ENCODE measurements at places on chromosomes 1 and 21.
A peak's percentile ranks its signal among the peaks of the same experiment; 100 is the strongest.

DNA sequence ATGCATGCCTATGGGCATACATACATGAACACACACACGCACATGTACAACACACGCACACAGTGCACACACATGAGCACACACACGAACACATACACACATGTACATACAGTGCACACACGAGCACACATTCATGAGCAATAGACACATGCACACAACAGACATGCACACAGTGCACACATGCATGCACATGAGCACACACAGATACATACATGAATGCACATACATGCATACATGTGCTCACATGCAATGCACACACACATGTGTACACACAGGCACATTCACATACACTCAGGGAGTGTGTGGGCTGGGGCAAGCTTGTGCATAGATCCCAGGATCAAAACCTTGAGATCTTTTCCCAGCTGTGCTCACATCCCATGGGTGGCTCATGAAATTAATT, 18.9 kb downstream of the CRYAA start:
- no peak for DNase-seq

GRCh38 chr1:89905395-89906058, 84.7 kb downstream of the LRRC8D start:
- DNase-seq = no peak

- no peak for DNase-seq
Measured at GRCh38 chr1:103218369-103218768, 110.0 kb upstream of the COL11A1 start.

DNA sequence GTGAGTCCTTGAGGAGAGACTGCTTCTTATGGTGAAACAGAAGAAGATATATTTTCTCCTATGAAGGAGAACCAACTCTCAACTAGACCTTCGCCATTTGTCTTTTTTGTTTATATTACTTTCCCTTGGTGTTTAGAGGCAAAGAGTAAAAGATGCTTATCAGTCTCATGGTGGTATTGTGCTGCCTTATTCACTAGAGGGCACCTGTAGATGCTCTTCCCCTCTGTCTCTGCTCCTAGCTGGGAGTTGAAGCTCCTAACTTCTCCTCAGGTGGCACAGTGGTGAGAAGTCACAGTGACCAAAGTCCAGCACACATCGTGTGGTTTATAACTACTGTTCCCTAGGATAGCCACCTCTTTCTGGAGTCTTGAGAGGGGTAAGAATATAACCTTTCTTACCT, 1359.6 kb downstream of the PLA2G4A start:
- no peak for DNase-seq

- DNase-seq = no peak
Measured at GRCh38 chr21:18524097-18524880, 120.7 kb upstream of the TMPRSS15 start.

DNA sequence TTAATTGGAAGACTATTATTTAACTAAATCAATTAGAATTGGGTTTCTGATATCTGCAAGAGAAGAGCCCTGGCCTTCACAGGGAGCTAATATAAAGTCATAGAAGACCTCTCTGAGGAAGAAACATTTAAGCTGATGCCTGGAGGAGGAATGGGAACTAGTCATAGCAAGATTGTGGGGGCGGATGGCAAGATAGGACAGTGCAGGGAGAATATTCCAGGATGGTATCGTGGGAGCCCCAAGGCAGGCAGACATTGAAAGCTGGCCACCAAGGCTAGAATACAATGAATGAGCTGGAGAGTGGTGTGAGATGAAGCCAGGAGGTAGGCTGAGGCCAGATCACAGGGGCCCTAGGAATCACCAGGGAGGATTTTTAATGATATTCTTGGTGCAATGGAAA, 20.8 kb upstream of the MYSM1 start:
- DNase-seq = no peak

- DNase-seq = no peak
Measured at GRCh38 chr1:2226525-2227345, 1.4 kb upstream of the SKI start.

DNA sequence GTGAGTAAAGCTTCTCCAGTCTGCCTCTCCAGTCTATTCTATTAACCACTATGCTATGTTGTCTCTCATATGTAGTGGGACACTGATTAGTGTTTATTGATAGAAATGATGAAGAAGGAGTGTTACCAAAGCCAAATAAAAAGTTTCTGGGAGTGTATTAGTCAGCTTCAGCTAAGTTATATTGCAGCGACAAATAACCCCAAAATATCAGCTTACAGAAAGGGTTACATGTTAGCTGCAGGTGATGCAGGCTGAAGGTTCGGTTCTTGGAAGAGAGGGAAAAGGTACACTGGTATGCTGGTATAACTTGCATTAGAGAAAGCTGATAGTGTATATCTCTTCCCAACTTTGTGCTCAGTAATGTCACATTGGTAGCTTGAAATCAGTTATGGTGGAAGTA, 10.6 kb upstream of the AK2 start:
- no peak for DNase-seq

DNA sequence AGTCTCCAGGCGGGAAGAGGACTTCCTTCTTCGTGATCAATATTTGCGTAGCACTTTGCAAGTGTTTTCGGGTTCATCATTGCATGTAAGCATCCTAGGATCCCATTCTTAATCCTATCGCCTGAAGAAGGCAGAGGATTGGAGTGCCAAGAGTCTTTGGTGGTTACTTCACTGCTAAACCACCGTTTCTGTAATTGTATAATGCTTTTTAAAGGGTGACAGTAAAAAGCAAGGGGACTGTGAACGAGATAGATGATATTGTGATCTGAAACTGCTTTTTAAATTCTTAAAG, 345 bp upstream of the ALDH9A1 start:
- DNase-seq = no peak

- DNase-seq = no peak
Measured at GRCh38 chr1:28259934-28260802, 850 bp downstream of the SESN2 start.

DNA sequence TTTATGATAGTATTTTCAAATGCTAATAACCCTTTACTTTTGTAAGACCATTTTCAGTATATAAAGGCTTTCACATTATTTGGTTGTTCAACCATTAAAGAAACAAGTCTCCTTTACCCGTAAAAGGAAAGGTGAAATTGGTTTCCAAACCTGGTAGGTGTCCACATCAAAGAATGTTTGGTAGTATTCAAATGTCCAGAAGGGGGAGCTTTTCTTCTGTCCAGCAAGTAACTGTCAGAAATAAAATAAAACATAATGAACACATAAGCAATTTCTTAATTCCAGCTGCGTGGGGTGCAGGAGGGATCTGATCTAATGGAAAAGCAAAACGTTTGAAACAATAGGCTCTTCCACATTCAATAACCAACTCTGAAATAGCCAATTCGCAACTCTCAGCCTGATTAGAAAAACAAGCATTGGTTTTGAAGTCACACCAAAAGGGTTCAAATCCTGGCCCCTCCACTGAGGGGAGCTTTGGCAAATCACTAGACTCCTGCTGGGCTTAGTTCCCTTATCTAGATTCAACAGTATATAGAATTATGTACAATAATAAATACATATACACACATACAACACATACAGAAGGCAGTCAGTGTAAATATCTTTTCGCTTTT, 11.0 kb downstream of the YIPF1 start:
- peak; percentile 47 for DNase-seq

- DNase-seq = no peak
Measured at GRCh38 chr1:199762572-199762971, 264.9 kb upstream of the NR5A2 start.

DNA sequence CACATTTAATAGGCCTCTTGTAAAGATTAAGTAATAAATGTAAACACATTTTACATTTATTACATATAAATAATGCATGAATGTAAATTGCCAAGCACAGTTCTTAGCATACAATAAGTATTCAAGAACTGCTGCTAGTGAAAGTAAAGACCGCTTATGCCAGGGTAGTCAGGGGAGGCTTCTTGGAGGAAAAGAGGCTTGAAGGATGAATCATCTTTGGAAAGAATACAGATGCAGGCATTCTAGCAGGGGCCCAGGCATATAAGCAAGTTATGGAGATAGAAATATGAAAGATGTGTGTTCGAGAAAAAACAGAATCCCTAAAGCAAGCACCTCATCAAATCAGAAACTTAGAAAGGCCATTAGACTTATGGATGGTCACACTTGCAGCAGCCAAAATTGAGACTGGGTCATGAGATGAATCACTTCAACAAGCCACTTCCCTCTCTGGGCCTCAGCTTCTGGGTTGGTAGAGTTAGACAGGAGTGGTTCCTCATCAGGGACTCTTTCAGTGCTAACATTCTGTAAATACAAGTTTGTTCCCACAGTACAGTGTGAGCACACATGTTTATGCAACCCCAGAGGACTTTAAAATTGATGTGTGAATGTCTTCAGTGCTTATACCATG, 79.8 kb upstream of the ROR1 start:
- peak; percentile 4 for DNase-seq

DNA sequence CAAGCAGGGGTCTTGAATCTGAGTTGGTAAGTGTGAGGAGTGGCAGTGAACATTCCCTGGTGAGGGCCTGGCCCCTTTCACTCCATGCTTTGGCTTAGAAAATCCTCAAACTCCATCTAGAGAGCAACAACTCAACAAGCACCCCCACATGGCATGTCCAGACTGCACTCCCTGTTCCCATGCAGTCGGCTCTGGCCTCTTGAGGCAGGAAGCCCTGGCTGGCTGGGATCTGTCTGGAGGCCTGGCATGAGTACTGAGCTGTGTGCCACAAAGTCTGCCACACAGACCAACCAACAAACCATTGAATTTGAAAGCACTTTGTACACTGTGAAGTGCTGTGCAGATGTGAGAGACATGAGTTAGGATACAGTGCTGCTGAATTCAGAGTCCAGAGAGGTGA, 25.2 kb downstream of the COA7 start:
- DNase-seq = no peak

- DNase-seq = peak; percentile 50
Measured at GRCh38 chr1:983798-984475, 2.0 kb upstream of the PERM1 start.

GRCh38 chr1:39255222-39255621, 50.7 kb downstream of the MACF1 start:
- no peak for DNase-seq

GRCh38 chr1:84918726-84919336, 25.8 kb upstream of the LPAR3 start:
- DNase-seq = no peak

DNA sequence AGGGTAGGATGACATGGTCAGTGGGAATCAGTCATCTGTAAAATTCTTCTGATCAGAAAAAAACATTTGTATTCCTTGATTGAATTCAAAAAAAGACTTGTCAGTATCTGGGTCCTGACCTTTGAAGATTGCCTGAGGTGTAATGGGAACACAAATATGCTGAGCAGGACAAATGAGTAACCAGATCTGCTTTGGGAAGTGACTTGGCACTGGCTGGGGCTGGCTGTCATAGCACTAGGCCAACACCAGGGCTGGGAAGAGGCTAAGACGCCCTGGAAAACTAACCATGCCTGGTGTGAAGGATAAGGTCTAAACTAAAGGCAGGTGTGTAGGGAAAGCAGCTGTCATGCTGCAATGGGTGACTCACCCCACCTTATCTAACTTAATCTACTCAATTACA, 452.9 kb upstream of the BEND5 start:
- DNase-seq = no peak

- no peak for DNase-seq
Measured at GRCh38 chr1:33320619-33321165, at the start of gene A3GALT2. Gene A3GALT2, minus strand, starts transcription at chr1:33321098. Its CDS starts 0 bp downstream, at chr1:33321098.

GRCh38 chr1:110948038-110948810, 15.5 kb downstream of the LRIF1 start:
- no peak for DNase-seq

DNA sequence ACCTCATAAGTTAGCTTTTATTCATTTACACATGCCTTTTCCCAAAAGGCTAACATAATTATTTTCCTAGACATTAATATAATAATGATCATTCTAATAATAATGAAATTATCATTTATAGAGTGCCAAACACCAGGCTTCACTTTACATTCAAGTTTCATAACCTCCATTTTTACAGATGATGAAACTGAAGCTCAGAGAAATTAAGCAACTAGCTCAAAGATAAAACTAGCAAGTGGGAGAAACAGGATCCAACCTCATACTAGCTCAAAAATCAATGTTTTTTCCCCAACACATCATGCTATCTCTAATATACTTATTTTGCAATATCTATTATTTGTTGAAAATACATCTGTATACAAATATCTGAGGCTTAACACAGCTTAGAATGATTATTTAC, 14.0 kb downstream of the LPGAT1 start:
- peak; percentile 13 for DNase-seq

DNA sequence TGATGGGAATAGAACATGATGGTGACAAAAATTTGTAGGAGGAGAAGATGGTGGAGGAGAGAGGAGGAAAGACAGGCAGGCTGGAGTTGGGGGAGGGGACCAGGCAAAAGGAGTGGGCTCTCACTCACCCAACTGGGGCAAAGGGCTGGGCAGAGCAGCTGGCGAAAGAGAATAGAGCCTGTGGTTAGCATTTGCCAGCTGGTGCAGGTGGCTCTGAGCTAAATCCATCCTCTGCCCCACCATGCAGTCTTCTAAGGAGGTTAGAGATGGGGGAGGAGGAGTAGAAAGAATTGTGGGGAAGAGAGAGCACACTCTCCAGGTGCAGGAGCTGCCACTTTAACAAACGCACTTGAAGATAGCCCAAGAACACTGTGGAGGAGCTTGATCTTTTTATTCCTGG, 27.6 kb upstream of the SLAMF1 start:
- DNase-seq = no peak

DNA sequence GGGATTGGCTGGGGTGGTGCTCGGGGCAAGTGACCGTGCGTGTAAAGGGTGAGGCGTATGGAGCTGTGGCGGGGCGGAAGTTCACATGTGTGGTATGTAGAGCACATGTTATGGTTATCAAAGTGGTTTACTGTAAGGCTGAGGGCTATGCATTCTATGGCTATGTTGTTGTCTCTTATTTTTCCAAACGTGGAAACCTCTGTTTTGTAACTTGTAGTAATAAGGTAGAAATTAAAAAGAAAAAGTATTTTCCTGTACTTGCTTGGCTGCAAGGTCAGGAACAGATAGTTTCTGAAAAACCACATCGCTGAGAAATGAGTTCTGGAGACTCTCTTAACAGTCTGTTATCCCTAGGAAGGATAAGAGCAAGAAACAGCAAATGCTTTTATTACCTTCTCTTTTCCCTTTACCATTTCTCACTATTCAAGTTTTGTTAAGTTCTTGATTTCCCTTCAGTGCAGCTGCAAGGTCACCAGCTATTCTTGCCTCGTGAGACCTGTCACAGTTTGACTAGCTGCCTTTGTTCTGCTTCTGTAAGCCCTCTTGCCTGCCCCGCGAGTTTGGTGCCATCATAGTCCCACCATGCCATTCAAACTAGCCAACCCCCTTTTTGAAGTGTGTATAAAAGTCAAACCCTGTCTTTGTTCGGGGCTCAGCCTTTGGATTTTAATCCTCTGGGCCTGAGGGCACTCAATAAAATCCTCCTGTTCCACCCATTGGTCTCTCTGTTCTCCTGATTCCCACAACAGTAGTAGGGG, 9.5 kb downstream of the RNU1-2 start:
- peak; percentile 61 for DNase-seq

DNA sequence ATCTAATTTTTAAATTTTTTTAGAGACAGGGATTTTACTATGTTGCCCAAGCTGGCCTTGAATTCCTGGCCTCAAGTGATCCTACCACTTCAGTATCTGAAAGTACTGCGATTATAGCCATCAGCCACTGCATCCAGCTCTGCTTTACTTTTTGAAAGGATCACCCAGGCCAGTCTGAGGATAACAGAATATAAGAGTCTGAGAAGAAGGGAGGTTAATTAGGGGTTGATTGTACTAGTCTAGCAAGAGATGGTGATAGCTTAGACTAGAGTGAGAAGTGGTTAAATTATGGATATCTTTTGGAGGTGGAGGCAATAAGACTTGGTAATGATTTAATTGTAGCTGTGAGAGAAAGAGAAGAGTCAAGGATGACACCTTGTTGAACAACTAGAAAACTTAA, 32.2 kb downstream of the PHACTR4 start:
- no peak for DNase-seq
